T-helper 2 cell (primary cell): ENCODE measurements at places on chromosomes 2 and 18.
A peak's percentile ranks its signal among the peaks of the same experiment; 100 is the strongest.

- no peak for DNase-seq
Observed at GRCh38 chr2:127208313-127208712, 11.8 kb downstream of the CYP27C1 start.

GRCh38 chr18:75247611-75248421 lies 37.2 kb downstream of the TSHZ1 start:
- DNase-seq = no peak

- DNase-seq = no peak
Observed at GRCh38 chr2:219309278-219309677, at the start of gene PTPRN. TSS of gene PTPRN (minus strand) at chr2:219309401. CDS start at chr2:219309332, 69 bp downstream.

DNA sequence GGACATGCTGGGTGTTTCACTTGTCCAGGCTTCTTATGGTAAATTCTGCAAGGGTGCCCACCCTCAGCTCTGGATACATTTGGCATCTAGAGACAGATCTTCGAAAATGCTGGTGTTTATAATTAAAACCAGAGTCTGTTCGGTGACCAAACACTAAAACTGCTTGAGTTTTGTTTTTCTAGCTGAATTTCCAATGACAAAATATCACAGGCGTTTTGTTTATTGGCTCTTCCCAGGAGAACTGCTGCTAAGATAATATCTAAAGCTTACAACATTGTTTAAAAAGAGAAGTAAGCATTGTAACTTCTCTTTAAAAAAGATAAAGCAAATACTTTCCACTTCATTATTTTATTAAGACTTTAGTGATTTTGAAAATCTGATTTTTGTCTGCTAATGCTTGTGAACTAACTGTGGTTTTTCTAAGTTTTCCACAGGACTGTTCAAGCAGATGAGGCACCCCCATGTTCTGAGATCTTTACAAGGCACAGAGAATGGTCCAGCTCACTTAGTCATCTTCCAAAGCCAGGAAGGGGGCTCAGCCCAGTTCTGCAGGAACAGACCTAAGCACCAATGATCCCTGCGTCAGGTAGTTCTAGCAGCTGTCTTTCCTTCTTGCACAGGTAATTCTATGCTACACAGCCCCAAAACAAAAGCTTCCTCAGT lies 94.8 kb upstream of the LTBP1 start:
- DNase-seq = no peak

- DNase-seq = no peak
Observed at GRCh38 chr2:146659976-146660375, 1184.9 kb upstream of the ACVR2A start.

DNA sequence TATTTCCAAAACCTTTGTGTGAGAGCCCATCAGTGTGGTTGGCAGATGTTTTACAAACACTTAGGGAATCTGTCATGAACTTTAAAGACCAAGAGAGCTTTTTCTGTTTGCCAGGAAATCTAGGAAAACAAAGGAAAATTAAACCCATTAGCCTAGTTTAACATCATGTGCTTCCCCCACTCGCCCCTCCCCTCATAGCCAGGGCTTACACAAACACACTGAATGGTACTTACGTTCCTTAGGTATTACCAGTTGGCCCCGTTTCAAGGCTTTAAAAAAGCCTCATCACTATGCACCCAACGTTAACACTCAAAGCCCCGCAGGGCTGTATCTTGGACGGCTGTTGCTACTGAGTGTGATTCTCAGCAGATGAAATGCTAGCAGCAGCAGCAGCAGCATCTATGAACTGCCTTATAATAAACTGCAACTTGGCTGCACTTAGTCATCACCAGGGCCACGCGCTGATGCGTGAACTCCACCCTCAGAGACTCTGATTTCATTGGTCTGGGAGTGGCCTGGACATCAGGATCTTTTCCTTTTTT lies 20.1 kb upstream of the TTC39C start:
- peak; percentile 16 for DNase-seq

DNA sequence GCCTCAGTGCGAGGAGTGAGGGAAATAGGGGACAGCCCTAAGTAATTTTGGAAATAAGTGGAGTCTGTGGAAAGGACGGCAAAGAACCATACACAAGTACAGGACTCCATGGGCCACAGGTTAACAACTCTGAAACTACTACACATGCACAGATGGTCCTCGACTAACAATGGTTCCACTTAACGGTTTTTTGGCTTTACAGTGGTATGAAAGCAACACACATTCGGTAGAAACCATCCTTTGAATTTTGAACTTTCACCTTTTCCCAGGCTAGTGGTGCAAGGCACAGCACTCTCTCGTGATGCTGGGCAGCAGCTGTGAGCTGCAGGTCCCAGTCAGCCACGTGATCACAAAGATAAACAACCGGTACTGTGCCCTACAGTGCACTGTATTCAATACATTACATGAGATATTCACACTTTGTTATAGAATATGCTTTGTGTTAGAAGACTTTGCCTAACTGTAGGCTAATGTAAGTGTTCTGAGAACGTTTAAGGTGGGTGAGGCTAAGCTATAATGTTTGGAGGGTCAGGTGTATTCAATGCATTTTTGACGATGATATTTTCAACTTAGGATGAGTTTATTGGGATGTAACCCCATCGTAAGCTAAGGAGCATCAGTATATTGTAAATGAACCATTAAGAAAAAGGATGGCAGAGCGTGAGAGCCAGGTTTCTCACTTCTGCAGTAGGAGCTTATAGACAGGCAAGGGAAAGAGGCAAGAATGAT lies 44.6 kb downstream of the TBC1D8 start:
- no peak for DNase-seq

DNA sequence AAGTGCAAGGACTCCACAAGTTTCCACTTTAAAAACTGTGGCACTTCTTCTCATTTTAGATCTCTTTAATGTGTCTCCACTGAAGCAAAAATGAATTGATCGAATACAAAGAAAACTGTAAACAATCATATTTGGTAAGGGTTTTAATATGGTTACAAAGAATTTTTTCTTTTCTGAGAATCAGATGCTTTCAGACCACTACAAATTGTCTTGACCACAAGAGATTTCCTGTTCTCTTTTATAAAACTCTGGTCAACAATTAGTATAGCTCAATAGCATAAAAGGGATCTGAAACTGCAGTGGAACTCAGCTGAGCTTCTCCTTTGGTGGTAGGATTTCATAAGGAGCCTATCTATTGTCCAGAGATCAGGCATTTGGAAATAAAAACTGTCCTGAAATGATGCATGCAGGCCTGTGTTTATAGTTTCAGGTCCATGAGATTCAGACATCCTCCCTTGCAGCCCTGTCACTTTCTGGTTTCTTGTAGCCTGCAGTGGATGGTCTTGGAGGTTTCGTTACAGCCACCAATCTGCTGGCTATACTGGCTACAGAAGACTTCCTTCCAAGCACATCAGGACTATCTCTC lies 120.0 kb downstream of the DOCK10 start:
- no peak for DNase-seq

GRCh38 chr2:219155054-219155644 lies 5.5 kb downstream of the NHEJ1 start:
- DNase-seq = no peak

- no peak for DNase-seq
Observed at GRCh38 chr18:37452682-37453385, 112.8 kb downstream of the CELF4 start.

DNA sequence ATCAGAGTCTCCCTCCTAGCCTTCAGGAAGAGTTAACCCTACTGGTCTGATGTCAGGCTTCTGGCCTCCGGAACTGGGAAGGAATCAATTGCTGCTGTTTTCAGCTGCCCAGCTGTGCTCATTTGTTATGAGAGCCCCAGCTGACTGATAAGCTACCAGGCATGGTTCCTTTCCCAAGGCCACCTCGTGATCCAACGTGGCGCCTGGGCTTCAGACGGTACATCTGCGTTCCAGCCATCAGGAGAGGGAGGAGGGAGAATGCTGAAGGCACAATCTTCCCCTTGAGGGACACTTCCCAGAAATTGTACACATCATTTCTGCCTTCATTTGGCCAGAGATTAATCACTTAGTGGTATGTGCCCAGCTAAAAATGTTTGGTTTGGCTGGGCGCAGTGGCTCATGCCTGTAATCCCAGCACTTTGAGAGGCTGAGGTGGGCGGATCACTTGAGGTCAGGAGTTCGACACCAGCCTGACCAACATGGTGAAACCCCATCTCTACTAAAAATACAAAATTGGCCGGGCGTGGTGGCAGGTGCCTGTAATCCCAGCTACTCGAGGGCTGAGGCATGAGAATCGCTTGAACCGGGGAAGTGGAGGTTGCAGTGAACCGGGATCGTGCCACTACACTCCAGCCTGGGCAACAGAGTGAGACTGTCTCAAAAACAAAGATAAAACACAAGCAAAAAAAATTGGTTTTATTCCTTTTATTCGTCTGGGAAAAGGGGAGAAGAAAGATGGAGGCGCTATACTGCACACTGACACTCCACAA lies 10.5 kb upstream of the ARMC9 start:
- no peak for DNase-seq
